ENCODE measurements at places on chromosomes 12 and 14.

DNA sequence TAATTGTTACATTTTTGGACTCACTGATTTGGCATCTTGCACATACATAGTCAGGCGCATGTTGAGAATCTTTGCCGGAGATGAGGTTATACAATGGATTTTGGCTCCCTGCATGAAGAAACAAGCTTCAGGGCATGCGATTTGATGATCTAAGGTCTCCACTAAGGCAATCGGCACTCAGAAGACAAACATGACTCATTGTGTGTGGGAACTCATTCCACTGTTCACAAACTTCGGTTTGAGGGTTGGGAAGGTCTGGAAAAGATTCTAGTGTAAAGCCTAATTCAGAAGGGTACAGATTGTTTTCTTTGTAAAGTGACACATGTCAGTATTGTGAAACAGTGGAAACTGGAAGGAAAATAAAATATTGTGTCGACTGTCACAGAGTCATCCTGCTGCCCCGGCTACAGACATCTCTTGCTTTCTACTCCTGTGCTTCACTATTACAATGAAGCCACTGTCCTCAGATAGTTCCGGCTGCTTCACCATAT is 192.6 kb upstream of the HMGA2 start:
- DNase-seq: no peak

DNA sequence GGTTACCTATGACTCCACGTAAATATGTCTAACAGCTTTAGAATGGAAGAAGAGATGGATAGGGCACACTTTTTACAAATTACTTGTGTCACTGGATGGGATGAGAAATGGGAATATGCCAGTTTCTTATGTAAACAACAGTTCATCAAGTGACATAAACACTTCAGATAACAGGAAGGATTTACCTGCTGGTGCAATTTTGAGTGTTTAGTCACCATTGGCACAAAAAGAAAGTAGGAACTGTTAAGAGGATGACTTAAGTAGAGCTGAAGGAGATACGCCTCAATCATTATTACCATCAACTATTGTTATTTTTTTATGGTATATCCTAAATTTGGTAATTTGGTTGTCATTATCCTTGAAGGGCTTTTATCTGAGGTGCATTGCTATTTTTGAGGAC is 83.2 kb downstream of the RMST start:
- no peak for DNase-seq

- DNase-seq: no peak
Observed at GRCh38 chr12:120652656-120653435, 12.4 kb downstream of the CABP1 start.

- DNase-seq: no peak
Observed at GRCh38 chr14:77542421-77543239, 44.0 kb upstream of the ISM2 start.

DNA sequence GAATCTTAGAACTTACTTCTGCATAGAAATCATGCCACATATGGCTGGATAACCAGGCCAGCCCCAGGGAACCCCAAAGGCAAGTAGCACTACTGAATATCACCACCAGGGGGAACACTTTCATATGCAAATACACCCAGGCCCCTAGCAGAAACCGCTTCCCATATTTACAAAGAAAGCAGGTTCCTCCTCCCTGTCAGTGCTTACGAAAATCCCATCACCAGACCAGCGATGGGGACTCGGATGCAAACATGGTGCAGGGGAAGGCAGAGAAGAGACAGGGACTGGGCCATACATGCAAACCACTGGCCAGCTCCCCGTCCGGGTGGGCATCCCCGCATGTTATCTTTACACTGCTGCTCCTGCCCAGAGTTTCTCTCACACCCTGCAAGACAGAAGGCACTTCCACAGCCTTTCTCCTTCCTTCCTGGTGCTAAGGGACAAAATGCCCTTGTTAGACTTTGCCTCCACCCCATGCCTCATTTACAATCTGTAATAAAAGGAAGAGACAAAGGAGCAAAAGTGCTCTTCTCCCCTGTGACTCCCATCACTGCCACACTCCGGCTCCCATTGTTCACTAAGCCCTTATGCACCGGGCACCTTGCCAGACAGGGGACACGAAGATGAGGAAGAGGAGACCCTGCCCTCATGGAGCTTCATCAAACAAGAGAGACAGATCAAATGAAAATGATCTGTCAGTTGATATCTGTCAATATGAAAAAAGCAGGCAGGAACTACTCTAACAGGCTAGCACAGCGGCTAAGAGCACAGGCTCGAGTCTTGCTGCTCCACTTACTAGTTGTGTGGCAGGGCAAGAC is 62.3 kb downstream of the PTPN21 start:
- DNase-seq: peak; percentile 25

DNA sequence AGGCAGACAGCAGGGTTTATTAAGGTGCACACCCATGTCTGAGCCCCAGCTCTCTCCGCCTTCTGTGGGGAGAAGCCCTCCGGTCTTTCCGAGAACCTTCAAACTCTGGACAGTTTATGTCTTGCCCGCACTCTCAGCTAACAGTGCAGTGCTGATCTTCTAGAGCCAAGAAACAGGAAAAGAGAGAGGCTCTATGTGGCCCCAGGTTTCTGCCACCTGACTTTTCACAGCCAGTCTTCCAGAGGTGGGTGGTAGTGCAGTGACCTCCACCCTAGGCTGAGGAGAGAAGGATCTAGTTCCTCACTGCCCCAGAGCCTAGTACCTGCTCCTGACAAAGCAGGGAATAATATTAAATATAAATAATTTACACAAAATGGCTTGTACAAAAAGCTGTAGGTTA is 4.0 kb upstream of the SLC22A17 start:
- no peak for DNase-seq

- no peak for DNase-seq
Observed at GRCh38 chr14:99681832-99682148, 2.3 kb upstream of the CYP46A1 start.

- no peak for DNase-seq
Observed at GRCh38 chr14:20384886-20385285, 28.4 kb downstream of the TEP1 start.

- DNase-seq: no peak
Observed at GRCh38 chr14:42374332-42374731, 767.7 kb downstream of the LRFN5 start.

DNA sequence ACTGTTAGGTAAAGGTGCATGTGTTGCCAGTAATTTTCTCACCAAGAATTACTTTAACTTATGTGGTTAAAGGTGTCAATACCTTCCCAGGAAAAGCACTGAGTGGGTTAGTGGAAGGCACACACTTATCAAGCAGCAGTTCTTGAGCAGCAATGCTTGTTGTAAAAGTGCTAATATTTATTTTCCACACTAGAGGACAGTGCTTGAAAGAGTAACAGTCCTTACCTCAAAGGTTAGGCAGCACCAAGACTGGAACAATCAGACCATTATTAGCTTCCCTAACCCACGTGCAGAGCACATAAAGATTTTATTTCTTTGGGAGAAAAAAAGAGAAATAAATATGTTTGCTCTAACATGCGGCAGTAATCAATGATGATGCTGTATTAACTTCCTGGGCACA is 48.8 kb upstream of the KRR1 start:
- DNase-seq: no peak

GRCh38 chr12:3123729-3124128 is 46.5 kb downstream of the TSPAN9 start:
- no peak for DNase-seq

DNA sequence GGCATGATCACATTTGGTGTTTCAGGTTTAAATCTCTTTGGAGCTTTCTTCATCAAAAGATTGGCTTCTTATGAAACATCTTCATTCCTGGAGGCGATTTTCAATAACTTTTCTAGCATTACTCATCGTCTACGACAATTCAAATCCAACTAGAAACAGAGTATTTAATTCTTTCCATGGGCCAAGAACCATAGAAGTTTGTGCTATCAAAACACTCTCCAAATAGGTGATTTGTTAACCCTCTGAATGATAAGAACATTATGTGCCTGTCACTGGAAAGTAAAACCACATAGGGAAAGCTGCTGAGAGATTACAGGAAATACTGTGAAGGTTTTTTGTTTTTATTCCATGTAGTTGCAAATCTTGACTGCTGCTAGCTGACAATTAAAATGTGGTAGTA is 6.9 kb upstream of the DCN start:
- no peak for DNase-seq

Measured in stimulated activated CD4-positive, alpha-beta T cell treated with anti-CD3 and anti-CD28 coated beads, Interleukin-4, amount 100 ng/mL, for 1 hour (primary cell).